Fibroblast of the aortic adventitia (primary cell): ENCODE measurements at places on chromosomes 6 and 20. TPM values are rescaled to one million over a fixed set of nuclear protein-coding genes. Genes with fewer than 3 reads are reported as not detected.

DNA sequence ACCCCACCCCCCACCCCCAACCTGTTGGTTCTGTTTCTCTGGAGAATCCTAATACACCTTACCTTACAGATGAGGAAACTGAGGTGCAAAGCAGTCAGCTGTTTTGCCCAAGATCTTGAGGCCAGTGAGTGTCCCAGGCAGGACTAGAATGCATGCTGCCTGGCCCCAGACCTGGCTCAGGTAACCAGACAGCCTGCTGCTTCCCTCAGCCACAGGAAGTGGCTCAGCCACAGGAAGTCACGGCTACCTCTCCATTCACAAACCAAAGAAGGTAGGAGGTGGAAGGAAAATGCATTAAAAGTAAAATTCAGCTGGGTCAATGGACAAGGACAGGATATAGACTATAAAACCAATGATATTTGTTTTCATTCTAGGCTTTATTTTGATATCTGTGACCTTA lies 517.6 kb downstream of the CD83 start:
- DNase-seq = no peak

GRCh38 chr6:152314483-152314832 lies 322.7 kb downstream of the SYNE1 start:
- DNase-seq = no peak

GRCh38 chr20:10863337-10864060 lies 189.7 kb upstream of the JAG1 start:
- DNase-seq = peak; percentile 95

- DNase-seq = no peak
These were observed 122.1 kb downstream of the HIVEP2 start for GRCh38 chr6:142822842-142823241.

GRCh38 chr6:88376768-88377387 lies 210.7 kb upstream of the CNR1 start:
- DNase-seq = peak; percentile 89

GRCh38 chr6:132405143-132405915 lies 4.1 kb upstream of the MOXD1 start:
- peak; percentile 60 for DNase-seq

DNA sequence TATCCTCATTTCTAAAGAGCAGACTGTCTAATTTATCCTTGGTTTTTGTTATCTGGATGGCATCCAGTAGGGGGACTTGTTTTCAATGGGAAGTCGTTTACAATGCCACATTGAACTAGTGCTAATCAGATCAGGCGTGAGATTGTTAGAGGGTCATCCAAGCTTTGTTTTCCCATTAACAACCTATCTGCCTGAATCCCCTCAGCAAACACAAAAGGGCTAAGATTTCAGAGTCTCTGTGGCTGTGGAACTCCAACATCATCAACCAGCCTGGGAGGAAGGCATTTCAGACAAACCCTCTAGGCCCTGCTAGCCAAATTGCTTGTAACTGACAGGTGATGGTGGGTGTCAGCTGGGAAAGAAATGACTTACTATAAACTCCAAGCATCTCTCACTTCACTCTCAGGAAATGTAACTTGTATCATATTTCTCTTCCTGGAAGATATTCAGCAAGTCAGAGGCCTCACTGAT lies 47.7 kb downstream of the COL19A1 start:
- DNase-seq = no peak

- DNase-seq = no peak
These were observed 32.5 kb upstream of the PRDM1 start for GRCh38 chr6:106053484-106054205.

GRCh38 chr20:50993876-50994275 lies 29.0 kb downstream of the KCNG1 start:
- DNase-seq = no peak

DNA sequence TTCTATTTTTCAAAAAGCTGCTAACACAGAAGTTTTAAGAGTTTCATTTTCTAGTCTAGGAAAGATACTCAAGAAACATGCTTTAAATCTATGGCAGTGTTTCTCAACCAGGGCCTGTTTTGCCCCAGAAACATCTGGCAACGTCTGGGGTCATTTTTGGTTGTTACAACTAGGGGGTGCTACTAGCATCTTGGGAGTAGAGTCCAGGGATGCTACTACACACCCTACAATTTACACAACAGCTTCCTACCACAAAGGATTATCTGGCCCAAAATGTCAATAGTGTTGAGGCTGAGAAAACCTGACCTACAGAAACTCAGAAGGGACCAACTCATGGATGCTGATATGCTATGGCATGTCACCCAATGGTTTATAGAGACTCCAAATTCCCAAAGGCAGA lies 24.4 kb downstream of the SERAC1 start:
- DNase-seq = peak; percentile 32

GRCh38 chr6:132768051-132768517 lies 10.4 kb upstream of the VNN2 start:
- no peak for DNase-seq

DNA sequence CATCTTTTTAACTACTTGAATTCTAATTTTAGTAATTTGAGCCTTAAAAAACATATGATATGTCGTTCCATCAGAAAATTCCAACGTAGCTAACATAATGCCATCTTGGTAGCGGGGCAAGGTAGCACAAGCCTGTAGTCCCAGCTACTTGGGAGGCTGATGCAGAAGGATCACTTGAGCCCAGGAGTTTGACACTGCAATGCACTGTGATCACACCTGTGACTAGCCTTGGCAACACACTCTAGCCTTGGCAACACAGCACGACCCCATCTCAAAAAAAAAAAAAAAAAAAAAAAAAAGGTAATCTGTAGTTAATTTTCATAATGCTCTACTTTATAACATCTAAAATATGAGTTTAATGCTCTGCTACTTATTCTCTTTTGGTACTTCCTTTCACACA lies 6.7 kb downstream of the BCLAF1 start:
- DNase-seq = no peak

GRCh38 chr20:56429502-56429901 lies 17.4 kb downstream of the CASS4 start:
- peak; percentile 71 for DNase-seq

GRCh38 chr6:20924911-20925543 lies 390.8 kb downstream of the CDKAL1 start:
- no peak for DNase-seq

DNA sequence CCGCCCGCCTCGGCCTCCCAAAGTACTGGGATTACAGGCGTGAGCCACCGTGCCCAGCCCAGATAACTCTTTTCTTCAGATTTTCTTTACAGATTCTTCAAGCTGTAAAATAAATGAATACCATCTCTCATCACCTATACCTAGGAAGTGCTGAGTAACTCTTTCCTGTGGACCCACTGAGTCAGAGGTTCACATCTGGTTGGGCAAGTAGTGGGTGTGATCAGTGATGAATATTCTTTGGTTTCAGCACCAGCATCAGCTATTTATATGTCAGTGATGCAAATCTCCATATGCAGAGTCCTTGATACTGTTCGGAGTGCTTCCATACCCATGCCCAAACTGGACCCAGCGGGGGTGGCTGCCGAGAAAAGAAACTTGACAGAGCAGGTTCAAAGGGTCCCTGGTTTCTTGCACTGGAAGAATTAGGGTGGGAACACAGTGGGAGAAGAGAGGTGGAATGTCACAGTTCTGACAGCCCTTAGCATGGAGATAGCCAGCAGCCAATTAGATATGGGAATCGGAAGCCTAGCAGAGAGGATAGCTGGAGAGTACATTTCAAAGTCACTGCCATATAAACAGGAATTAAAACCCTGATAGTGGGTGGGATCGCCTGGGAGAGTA lies 64.9 kb upstream of the DDR1 start:
- peak; percentile 37 for DNase-seq

DNA sequence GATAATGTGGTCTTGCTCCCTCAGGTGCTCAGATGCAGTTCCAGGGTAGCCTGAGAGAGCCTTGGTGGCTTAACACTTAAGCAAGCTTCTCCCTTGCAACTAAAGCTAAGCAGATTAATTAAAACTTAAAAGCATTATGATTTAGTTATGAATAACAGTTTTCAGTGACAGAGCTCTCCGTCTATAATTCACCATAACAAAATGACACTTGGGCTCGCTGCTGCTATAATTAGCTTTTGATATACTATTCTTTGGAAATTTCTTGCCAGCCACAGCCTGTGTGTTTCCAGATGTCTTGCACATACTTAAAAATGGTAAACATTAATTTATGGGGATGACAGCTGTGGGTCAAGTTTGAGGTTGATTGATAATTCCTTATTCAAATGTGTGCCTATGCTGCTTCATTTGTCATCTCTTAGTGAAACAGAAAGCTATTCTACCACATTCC lies 380.5 kb downstream of the TFAP2B start:
- no peak for DNase-seq

GRCh38 chr20:48210111-48211027 lies 425.1 kb upstream of the SULF2 start:
- no peak for DNase-seq

DNA sequence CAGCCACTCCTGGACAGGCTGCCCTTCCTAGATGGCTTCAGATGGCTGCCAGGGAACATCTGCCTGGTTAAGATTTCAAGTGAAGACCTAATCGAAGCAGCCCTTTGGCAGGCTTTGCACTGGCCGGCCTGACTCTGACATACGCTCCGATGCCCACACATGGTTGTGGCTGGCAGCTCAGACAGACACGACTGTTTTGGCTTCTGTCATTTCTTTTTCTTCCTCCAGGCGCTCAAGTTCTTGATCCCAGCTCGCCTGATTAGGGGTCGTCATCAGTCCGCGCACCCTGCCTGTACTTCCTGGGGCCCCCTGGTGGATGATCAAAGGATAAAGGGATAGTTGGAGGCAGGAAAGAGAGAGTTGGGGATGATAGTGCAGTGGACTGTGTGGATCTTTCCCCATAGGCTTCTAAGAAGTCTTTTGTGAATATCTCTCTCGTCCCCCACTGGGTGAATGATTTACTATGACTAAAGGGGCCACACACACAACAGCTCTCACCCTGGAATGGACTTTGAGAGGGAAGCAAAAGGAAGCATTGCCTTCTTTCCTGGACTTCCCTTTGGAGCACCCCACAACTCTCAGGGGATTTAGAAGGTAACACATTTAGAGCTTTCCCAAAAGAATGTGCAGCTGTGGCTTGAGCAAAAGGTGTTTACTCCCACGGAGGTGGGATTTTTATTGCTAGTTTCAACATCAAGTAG lies 21.4 kb upstream of the TRAM2 start:
- peak; percentile 77 for DNase-seq

- DNase-seq = no peak
These were observed 17.7 kb downstream of the METTL24 start for GRCh38 chr6:110340392-110340965.

DNA sequence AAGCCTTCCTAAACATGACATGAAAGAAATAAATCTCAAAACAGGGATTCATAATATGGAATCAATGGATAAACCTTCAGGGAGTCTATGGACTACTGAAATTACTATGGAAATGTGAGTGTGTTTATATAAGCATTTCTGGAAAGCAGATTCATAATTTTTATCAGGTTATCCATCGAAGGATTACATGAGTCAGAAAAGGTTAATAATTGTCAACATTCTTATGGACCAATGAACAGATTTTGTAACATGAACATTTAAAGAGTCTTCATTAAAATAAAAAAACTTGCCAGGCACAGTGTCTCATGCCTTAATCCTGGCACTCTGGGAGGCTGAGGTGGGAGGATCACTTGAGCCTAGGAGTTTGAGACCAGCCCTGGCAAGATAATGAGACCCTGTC lies 84.8 kb downstream of the AHI1 start:
- peak; percentile 7 for DNase-seq

- DNase-seq = peak; percentile 64
These were observed 4.1 kb upstream of the SLC2A10 start for GRCh38 chr20:46705378-46705729.

DNA sequence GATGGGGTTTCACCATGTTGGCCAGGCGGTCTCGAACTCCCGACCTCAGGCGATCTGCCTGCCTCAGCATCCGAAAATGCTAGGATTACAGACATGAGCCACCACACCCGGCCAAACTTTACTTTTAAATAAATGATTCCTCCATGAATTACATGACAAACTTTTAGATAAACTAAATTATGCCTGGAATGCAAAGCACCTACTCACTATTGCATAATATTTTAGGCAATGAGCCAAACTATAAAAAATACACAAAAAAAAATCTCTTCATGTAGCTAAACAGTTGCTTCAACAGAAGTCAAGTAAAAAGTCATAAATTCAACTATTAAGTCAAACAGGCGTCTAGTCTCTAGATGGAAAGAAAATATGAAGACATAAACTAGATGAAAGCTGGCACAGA lies 56.5 kb downstream of the PTPRK start:
- DNase-seq = peak; percentile 67

GRCh38 chr20:9339708-9340107 lies 174.7 kb upstream of the LAMP5 start:
- no peak for DNase-seq

GRCh38 chr6:110037726-110038295 lies 59.7 kb downstream of the GPR6 start:
- no peak for DNase-seq

GRCh38 chr20:40768105-40768504 lies 79.1 kb upstream of the MAFB start:
- DNase-seq = no peak

GRCh38 chr20:22536956-22537756 lies 47.2 kb downstream of the FOXA2 start:
- no peak for DNase-seq

DNA sequence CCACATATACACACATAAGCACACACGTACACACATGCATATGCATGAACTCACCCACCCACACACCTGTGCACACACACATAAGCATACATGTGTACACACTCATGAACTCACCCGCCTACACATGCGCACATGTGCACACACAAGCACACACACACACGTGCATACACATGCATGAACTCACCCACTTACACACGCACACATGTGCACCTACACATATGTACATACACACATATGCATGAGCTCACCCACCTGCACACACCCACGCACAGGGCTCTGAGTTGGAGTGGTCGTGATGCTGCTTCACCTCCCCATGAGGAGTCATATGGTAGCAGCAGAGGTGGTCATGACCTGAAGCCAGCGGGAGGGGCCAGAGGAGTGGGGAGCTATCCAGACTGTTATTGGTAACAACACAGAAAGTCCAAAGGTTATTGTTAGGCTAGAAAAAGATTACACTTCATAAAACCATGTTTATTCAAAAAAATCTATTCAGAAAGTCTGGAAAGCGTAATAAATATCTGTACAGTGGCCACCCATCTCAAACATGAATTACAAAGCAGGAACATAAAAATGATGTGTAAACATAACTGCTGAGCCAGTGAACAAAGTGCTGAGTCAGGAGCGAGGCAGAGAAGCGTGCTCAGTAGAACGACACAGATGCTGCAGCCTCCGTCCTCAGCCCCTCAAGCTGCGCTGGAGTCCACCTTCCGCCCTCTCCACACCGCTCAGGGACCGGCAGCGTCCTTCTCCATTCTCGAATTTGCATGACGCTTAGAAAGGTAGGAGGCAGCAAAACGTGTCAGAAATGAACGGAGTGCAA lies 26.4 kb upstream of the MPC1 start:
- DNase-seq = no peak

GRCh38 chr6:128078276-128078675 lies 177.4 kb upstream of the THEMIS start:
- no peak for DNase-seq

Gene ABHD16B
- not detected in 2 replicates for total RNA-seq

Gene XRN2
- 97.1 and 97.3 TPM in 2 replicates for total RNA-seq

Gene L3MBTL3
- total RNA-seq = 9.8 and 16.4 TPM in 2 replicates

Gene SLC22A16
- 0.09 TPM in 1 of 2 replicates, not detected in the other for total RNA-seq

Gene PRICKLE4
- 0.45 and 6.3 TPM in 2 replicates for total RNA-seq

Gene TRIM15
- not detected in 2 replicates for total RNA-seq

Gene TMEM242
- total RNA-seq = 7.0 and 7.1 TPM in 2 replicates

Gene LHFPL5
- total RNA-seq = not detected in 2 replicates

Gene RIN2
- total RNA-seq = 36.6 and 61.1 TPM in 2 replicates

Gene NRSN1
- not detected in 2 replicates for total RNA-seq

Gene SLC25A27
- total RNA-seq = 6.2 and 27.3 TPM in 2 replicates

Gene PNPLA1
- total RNA-seq = 0.09 TPM in 1 of 2 replicates, not detected in the other

Gene SEMG1
- total RNA-seq = not detected in 2 replicates

Gene HLA-DMB
- total RNA-seq = 0.09 TPM in 1 of 2 replicates, not detected in the other

Gene PDYN
- not detected in 2 replicates for total RNA-seq

Gene IDH3B
- total RNA-seq = 64.3 and 71.3 TPM in 2 replicates
